Right lobe of liver (tissue), 6 donors: ENCODE measurements at places on chromosomes 5 and 9. TPM values are rescaled to one million over a fixed set of nuclear protein-coding genes. Genes with fewer than 3 reads are reported as not detected.

- no peak for DNase-seq
Measured at GRCh38 chr9:115494393-115494792, 376.4 kb upstream of the TNC start.

PFN3 gene
- total RNA-seq = not detected

- DNase-seq = no peak
Measured at GRCh38 chr5:59956130-59956783, 62.7 kb upstream of the PDE4D start.

- DNase-seq = no peak
Measured at GRCh38 chr9:27569406-27569805, 3.9 kb downstream of the C9orf72 start.

DNA sequence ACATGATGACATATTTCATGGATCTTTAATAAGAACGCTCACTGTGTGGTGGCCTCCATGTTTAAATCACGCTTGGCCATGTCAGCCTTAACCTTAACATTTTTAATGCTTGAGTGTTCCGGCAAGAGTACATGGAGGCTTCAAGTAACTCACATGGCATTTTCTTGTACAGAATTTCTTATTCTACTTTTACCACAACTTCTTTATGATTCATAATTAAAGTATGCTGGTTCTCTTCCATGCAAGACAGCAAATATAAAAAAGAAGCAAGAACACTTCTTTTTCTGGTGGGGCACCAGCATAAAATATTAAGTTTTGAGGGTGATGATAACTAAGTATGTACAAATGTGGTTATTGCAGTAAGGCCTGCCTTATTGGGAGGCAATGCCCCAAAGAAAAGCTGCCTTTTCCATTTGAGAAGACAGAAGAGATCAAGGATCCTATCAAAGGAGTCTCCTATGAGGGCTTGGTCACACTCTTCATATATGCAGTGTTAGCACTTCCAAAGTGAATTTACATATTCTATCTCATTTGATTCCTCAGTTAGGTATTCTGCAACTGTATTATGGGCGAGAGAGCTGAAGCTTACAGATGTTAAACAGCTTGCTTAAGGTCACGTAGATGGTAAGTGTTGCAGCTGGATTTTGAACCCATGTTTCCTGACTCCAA lies 382.7 kb upstream of the MEF2C start:
- DNase-seq = no peak

- DNase-seq = no peak
Measured at GRCh38 chr9:136604823-136605525, 57.7 kb upstream of the EGFL7 start.

SPINK1 gene
- 71.4 TPM for total RNA-seq

DNA sequence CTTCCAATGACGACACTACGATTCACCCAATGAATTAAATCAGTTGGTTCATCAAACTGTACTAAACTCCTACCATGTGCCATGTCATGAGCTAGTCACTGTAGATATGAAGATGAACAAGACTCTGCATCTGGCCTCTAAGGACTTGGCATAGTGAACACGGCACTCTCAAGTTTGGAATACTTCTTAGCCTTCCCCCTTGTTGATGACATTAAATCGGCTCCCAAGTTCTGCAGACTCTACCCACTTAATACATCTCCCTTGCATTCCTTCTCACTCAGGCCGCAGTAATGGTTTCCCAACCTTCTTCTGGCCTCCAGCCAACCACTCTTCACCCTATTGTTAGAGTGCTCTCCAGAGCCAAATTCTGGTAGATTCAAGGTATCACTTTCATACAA lies 184.7 kb downstream of the MAPKAP1 start:
- DNase-seq = no peak

DNA sequence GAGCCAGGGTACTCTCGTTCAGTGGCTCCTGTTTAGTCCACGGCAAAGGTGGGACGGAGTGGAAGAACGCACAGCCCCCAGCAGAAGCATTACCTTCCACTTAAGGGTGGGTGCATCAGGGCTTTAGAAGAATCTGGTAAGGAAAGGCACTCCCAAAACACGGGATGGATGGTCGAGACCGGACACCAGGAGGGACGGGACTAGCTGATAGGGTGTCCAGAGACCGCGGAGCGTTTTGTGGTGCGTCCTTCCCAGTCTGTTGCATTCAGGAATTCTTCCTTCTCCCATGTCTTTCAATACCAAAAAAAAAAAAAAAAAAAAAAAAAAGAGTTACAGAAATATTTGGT lies 545 bp upstream of the CTSV start:
- peak; percentile 31 for DNase-seq

GRCh38 chr5:82445726-82446335 lies 167.7 kb upstream of the RPS23 start:
- no peak for DNase-seq

DNA sequence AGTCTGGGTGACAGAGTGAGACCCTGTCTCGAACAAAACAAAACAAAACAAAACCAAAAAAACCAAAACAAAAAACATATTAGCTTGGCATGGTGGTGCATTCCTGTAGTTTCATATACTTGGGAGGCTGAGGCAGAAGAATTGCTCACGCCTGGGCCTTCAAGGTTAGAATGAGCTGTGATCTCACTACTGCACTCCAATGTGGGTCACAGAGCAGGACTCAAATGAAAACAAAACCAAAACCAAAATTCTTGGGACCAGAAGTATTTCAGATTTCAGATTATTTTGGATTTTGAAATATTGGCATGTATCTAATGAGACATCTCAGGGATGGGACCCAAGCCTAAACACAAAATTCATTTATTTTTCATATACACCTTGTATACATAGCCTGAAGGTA lies 80.2 kb downstream of the TMC1 start:
- no peak for DNase-seq

DNA sequence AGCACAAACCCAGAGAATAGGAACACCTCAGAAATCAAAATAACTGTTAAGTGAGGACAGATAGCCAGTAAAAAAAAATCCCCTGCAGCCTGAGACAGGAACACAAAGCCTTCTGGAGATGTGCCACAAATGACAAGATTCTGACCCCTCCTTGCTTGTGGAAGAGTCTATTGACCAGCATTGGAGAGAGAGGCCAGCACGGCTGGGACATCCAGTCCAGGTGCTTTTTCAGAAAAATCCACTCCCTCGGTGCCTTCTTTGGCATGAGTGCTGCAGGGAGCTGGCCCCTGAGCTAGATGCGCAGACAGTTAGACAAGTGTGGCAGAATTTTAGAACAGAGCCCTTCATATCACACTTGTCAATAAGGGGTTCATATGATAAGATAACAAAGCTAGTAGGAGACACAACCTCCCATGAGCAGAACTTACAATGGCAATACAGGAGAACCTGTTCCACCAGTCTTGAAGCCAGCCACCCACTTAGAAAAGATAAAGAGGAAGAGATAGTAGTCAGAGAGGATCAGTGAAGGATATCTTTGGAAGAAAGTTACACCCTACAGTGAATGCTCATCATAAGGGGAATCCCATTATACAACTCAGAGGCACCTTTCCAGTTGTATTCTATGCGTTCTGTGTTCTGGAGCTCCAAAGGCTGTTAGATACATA lies 298.4 kb downstream of the TLE1 start:
- DNase-seq = no peak

DNA sequence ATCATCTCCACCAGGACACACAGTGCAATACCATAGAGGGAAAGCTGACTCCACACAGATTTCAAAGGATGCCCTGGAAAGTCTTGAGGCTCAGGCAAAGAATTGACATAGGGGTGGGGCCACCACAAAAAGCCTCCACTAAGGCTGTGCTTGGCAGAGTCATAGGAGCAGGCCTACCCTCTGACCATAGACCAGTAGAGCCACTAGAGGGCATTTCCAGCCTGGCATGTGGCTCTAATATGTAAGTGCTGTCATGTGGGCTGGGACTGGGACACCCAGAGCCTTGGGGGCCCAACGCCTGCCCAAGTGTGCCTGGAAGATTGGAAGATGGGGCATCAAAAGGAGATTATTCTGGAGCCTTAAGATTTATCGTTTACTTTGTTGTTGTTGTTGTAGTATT lies 726.0 kb downstream of the DNAH5 start:
- DNase-seq = no peak

GRCh38 chr5:75894482-75894881 lies 177.2 kb upstream of the POC5 start:
- DNase-seq = no peak

PLEKHG4B gene
- total RNA-seq = not detected

- DNase-seq = no peak
Measured at GRCh38 chr5:18393565-18394442, 759.5 kb downstream of the TAF11L14 start.

- no peak for DNase-seq
Measured at GRCh38 chr9:127712867-127713266, 2.6 kb downstream of the PTRH1 start.

ANKRD31 gene
- 0.02 TPM for total RNA-seq

- no peak for DNase-seq
Measured at GRCh38 chr5:95773335-95774059, 42.4 kb downstream of the RHOBTB3 start.

GRCh38 chr9:89654025-89654662 lies 49.3 kb downstream of the GADD45G start:
- DNase-seq = peak; percentile 93

GRCh38 chr9:34578241-34579103 lies 11.1 kb downstream of the CNTFR start:
- DNase-seq = no peak

SMIM33 gene
- not detected for total RNA-seq

GRCh38 chr9:81833563-81834345 lies 94.5 kb upstream of the SPATA31D4 start:
- DNase-seq = peak; percentile 87

DNA sequence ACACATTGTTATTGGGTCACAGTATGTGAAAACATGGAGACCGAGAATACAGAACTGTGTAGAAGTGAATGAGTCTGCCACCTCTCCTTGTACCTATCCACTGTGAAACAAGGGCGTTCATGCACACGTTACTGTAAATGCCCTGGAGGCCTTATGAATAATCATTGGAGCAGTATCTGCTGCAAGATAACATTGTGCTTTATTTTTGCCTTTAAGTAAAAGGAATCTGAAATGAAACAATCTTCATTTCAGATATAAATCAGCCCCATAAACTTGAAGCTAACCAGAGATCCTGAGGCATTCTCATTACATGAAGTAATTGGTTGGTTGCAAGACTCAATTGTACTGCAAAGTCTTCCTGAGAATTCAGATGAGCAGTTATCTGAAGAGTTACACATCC lies 419.6 kb downstream of the KDM4C start:
- no peak for DNase-seq

GRCh38 chr9:89527084-89527483 lies 29.2 kb upstream of the SEMA4D start:
- DNase-seq = peak; percentile 49

MRPL36 gene
- total RNA-seq = 34.7 TPM

- no peak for DNase-seq
Measured at GRCh38 chr9:92740446-92740961, 24.1 kb downstream of the BICD2 start.

SLC4A9 gene
- total RNA-seq = not detected

PCDHA8 gene
- total RNA-seq = not detected
